Progenitor cell of endocrine pancreas (in vitro differentiated cells): ENCODE measurements at places on chromosomes 11 and 22. TPM values are rescaled to one million over a fixed set of nuclear protein-coding genes. Genes with fewer than 3 reads are reported as not detected.

Gene CDHR5
- total RNA-seq = 0.24 and 0.98 TPM in 2 replicates

- H3K27ac ChIP-seq = no peak overlapping the region
- H3K4me3 ChIP-seq = no peak overlapping the region
- H3K4me1 ChIP-seq = peaks cover 4% of the 10 kb centered on the region
Measured at GRCh38 chr11:45537614-45538013, 127.8 kb downstream of the CHST1 start.

Gene FJX1
- total RNA-seq = 11.2 and 12.9 TPM in 2 replicates

Gene PICK1
- total RNA-seq = 64.2 and 67.3 TPM in 2 replicates

DNA sequence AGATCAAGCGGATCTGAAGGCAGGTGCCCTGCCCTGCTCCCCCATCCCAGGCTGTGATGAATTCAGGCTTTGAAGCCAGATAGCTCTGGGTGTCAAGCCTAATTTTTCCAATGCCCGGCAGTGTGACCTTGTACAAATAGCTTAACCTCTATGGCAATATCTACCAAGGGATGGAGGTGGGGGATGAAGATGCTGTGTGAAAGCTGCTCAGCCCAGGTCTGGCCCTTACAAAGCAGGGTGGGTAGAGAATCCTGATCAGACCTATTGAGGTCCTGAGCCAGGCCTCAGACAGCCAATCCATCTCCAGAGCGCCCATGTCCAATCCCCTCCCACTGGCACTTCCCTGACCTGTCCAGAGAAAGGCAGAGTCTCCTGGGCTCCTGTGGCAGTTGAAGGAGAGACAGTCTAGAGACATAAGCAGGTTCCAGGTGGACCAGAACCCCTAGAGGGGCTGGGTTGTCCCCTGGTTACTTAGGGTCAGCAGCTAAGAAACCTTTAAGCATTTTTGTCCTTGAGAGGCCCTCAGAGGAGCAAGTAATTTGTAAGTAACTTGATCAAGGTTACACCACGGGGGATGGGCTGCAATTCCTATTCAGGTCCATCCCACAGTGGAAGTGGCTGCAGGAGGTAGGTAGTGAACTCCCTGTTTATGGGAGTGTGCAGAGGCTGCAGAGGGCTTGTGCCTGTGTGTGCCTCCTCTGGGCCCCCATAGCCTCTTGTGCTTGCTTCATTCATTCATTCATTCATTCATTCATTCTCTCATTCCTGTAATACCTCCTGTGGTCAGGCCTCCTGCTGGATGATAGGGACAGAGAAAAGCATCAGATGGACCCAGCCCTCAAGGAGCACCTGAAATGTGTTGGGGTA lies 10.4 kb downstream of the P2RY2 start:
- DNase-seq = no peak
- no peak overlapping the region for H3K4me3 ChIP-seq

DNA sequence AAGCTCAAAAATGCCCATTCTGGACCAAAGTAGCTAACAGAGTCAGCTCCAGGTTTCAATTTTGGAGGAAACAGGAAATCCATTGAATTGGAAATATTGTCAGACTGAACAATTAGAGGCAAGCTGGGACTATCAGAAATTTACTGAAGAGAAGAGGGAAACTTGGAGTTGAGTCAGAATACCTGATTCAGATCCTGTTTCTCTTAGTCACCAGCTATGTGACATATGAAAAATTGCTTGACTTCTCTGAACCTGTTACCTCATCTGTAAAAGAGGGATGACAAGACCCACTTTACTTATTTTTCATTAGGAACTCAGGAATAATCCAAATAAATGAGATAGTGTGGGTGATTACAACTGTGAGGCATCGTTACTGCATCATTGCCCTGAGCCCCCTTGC lies 148.9 kb upstream of the CADM1 start:
- no peak for DNase-seq
- no peak overlapping the region for H3K27ac ChIP-seq
- peaks cover 2% of the 10 kb centered on the region for H3K36me3 ChIP-seq

Gene SPI1
- total RNA-seq = not detected in 2 replicates

DNA sequence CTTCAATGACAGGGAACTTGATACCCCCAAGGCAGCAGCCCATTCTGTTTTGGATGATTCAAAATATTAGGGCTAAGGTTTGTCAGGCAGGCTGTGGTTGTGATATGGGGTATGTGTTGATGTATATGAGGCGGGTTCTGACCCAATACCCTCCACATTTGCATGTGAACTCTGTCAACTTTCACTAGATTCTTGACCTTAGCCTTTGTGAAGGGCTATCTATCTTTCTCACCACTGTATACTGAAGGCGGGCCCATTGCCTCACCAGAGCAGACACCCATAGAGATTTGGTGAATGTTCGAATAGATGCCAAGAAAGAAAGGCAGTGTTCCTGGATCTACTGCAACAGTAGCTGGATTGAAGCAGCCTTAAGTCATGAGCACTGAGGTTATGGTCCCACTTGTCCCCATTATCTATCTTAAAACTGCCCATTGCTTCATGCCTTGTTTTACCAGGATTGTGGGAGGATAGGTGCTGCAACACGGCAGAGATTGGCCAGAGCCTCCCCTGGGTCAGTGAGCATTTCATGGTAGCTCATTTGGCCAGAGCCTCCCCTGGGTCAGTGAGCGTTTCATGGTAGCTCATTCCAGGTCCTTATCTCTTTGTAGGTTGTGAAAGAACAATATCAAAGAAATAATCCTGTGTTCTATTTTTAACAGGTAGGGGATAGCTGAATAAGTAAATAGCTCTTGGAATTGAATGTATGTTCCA lies 399.6 kb downstream of the TMEM135 start:
- no peak overlapping the region for H3K27ac ChIP-seq
- no peaks in the 10 kb centered on the region for H3K4me1 ChIP-seq
- H3K27me3 ChIP-seq = no peaks in the 10 kb centered on the region
- no peaks in the 10 kb centered on the region for H3K36me3 ChIP-seq
- no peak overlapping the region for H3K4me3 ChIP-seq
- DNase-seq = no peak

- H3K27me3 ChIP-seq = no peaks in the 10 kb centered on the region
- peaks cover 1% of the 10 kb centered on the region for H3K36me3 ChIP-seq
- no peaks in the 10 kb centered on the region for H3K4me1 ChIP-seq
- DNase-seq = no peak
- H3K27ac ChIP-seq = peak overlapping the region; percentile 60
Measured at GRCh38 chr11:68090706-68091105, 30.5 kb downstream of the CHKA start.

DNA sequence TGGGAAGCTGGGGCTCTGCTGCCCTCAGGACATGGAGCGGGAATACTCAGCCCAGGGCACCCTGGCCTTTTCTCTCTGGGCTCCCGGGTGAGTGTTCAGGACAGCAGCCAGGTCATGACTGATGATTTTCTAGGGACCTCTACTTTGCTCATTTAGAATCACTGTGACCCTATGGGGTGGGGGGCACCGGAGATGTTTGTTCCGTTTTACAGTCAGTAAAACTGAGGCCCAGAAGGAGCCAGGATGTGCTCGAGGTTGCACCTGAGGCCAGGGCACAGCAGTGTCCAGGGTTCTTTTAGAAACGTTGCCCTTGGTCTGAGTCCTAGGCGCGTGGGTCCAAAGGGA lies 48.1 kb downstream of the SMIM38 start:
- no peak overlapping the region for H3K4me3 ChIP-seq
- H3K27ac ChIP-seq = no peak overlapping the region
- peaks cover 19% of the 10 kb centered on the region for H3K27me3 ChIP-seq
- H3K36me3 ChIP-seq = peaks cover 3% of the 10 kb centered on the region
- no peak for DNase-seq

GRCh38 chr11:21628641-21629040 lies 564.2 kb upstream of the ANO5 start:
- no peaks in the 10 kb centered on the region for H3K36me3 ChIP-seq
- H3K27ac ChIP-seq = no peak overlapping the region
- no peaks in the 10 kb centered on the region for H3K27me3 ChIP-seq
- DNase-seq = no peak
- no peaks in the 10 kb centered on the region for H3K4me1 ChIP-seq
- H3K4me3 ChIP-seq = no peak overlapping the region

Gene TUB
- 14.9 and 16.3 TPM in 2 replicates for total RNA-seq

DNA sequence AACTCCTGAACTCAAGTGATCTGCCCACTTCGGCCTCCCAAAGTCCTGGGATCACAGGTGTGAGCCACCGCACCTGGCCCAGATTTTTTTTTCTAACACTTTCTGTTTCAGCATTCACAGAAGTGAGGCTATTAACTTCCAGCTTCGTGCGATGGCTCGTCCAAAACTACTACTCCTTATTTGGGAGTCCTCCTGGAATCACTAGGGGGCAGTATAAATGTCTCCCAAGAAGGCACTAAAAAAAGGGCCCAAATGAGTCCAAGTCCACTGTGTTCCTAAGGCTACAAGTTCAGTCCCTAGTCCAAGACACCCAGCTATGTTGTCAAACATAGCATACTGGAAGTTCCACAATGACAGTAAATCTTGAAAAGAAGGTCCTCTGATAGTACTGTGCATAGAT lies 63.2 kb upstream of the BIRC3 start:
- H3K27ac ChIP-seq = no peak overlapping the region
- no peaks in the 10 kb centered on the region for H3K36me3 ChIP-seq
- H3K4me1 ChIP-seq = peaks cover 19% of the 10 kb centered on the region

DNA sequence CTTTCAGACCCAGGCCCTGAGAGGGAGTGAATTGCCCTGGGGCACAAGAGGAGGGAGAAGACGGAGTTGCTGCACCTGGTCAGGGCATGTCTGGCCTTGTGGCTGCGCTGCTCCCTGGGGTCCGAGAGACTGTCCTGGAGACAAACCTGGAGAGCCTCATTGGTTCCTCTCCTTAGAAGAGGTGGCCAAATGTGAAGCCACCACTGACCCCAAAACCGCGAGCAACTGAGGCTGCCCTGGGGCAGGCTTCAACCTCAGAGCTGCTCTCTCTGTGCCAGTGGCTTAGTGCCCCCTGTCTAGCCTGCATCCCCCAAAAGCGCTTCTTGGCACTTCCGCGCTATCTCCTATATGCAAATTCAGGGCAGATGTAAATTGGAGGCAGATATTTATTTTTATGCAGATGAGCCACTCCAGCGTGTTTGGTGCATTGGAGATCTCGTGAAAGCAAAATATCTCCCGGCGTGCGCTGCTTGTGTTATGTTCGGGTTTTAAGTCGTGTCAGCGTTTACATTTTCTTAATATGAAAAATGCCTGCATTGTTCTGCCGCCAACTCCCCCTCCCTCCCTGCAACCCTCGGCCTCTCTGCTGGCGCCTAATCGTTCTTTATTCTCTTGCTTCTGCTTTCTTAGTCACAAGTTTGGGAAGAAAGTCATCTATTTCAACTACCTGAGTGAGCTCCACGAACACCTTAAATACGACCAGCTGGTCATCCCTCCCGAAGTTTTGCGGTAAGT lies 69.5 kb downstream of the ARHGAP8 start:
- H3K27me3 ChIP-seq = no peaks in the 10 kb centered on the region
- H3K4me1 ChIP-seq = no peaks in the 10 kb centered on the region
- DNase-seq = no peak

DNA sequence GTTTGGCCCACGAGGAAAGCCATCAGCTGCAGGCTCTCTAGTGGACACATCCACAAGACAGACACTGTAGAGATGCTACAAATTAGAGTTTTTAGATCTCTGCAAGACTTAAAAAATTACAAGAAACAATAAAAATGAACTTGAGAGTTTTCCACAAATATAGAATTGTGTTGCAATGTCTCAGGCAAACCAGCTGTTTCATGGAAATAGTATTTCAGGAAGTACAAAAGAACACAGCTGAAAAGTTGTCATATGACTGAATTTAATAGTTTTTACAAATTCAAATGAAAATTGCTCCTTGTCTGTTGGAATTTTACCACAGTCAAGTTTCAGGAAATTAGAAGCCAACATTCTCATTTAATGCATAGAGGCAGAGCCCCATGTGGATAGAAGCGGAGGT lies 184.5 kb upstream of the PITPNB start:
- no peaks in the 10 kb centered on the region for H3K4me1 ChIP-seq
- H3K36me3 ChIP-seq = peaks cover 5% of the 10 kb centered on the region

- peaks cover 13% of the 10 kb centered on the region for H3K4me1 ChIP-seq
- H3K27ac ChIP-seq = no peak overlapping the region
- no peaks in the 10 kb centered on the region for H3K27me3 ChIP-seq
- no peaks in the 10 kb centered on the region for H3K36me3 ChIP-seq
- no peak overlapping the region for H3K4me3 ChIP-seq
Measured at GRCh38 chr22:20390394-20390907, 3.5 kb upstream of the ZNF74 start.

GRCh38 chr11:87879118-87879517 lies 296.1 kb downstream of the RAB38 start:
- no peak overlapping the region for H3K4me3 ChIP-seq
- no peak overlapping the region for H3K27ac ChIP-seq
- H3K4me1 ChIP-seq = no peaks in the 10 kb centered on the region
- no peak for DNase-seq
- no peaks in the 10 kb centered on the region for H3K27me3 ChIP-seq

DNA sequence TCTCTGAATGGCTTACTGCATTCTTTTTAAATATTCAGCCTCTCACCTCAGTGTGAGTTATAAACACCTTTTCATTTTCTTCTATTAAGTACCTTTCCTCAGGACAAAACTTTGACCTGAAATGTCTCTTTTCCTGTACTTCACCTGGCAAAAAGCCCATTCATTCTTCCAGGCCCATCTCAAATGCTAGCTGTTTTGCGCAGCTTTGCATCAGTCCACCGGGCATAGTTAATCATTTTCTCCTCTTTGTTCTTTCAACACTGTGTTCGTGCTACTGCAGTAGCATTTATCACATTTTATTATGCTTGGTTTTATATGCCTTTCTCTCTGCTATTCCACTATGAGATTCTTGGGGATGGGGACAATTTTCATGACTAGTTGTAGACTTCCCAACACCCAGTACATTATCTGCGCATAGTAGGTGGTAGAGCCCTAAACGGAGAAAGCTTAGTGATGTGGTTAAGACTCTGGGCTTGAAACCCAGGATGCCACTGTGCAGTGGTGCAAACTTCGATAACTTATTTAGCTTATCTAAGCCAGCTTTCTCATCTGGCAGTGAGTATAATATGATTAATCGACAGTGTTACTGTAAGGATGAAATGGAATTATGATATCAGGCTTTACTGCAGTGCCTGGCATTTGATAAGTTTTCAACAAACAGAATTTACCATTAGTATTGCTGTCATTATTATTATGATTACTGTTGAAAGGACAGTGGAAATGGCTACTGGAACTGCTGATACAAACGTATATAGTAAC lies 695.7 kb downstream of the NELL1 start:
- no peak for DNase-seq
- H3K36me3 ChIP-seq = no peaks in the 10 kb centered on the region
- H3K4me1 ChIP-seq = peaks cover 8% of the 10 kb centered on the region

GRCh38 chr11:121630041-121630440 lies 177.3 kb upstream of the SORL1-AS1 start:
- H3K36me3 ChIP-seq = peaks cover 7% of the 10 kb centered on the region
- no peaks in the 10 kb centered on the region for H3K27me3 ChIP-seq
- no peaks in the 10 kb centered on the region for H3K4me1 ChIP-seq
- DNase-seq = no peak
- no peak overlapping the region for H3K27ac ChIP-seq

- no peak overlapping the region for H3K4me3 ChIP-seq
- no peak overlapping the region for H3K27ac ChIP-seq
- peaks cover 29% of the 10 kb centered on the region for H3K27me3 ChIP-seq
- no peak for DNase-seq
- H3K4me1 ChIP-seq = no peaks in the 10 kb centered on the region
- H3K36me3 ChIP-seq = peaks cover 1% of the 10 kb centered on the region
Measured at GRCh38 chr11:44017443-44018126, 30.2 kb upstream of the ACCSL start.
